NCI-H2107 (cell line): ENCODE measurements at places on chromosomes 5 and 9.

GRCh38 chr9:114054191-114054690 lies 23.9 kb downstream of the AMBP start:
- no peak for DNase-seq

DNA sequence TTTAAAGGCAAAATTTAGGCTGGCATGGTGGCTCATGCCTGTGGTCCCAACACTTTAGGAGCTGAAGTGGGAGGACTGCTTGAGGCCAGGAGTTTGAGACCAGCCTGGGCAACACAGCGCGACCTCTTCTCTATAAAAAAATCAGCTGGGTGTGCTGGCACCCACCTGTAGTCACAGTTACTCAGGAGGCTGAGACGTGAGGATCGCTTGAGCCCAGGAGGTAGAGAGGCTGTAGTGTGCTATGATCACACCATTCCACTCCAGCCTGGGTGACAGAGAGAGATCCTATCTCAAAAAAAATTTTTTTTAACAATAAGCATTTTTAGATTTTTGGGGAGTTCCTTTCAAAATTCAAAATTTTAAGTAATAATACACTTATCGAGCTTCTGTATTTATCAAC lies 63.3 kb downstream of the SPATA31C2 start:
- DNase-seq = no peak

GRCh38 chr9:89309608-89310474 lies 1.2 kb upstream of the CKS2 start:
- no peak for DNase-seq

- peak; percentile 2 for DNase-seq
Measured at GRCh38 chr5:142770650-142771609, 753 bp downstream of the ARHGAP26 start.

DNA sequence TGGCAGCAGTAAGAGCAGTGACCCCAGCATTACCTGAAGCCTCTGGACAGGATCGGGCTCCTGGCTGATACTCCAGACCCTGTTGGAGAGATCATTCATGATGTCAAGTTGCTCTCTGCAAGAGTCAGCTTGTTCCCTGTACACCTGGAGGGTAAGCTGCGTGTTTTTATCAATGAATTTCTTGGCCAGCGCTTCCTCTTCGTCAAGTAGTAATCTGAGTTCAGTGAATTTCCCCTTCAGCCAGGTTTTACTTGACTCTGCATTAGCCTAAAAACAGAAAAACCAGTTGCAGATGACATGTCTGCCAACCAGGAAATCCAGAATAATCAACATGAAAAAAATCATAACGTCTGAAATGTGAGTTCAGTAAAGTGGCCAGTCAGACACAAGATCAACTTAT lies 19.1 kb downstream of the TRIM14 start:
- DNase-seq = no peak

GRCh38 chr5:37837414-37838032 lies 2.3 kb downstream of the GDNF start:
- DNase-seq = peak; percentile 49

DNA sequence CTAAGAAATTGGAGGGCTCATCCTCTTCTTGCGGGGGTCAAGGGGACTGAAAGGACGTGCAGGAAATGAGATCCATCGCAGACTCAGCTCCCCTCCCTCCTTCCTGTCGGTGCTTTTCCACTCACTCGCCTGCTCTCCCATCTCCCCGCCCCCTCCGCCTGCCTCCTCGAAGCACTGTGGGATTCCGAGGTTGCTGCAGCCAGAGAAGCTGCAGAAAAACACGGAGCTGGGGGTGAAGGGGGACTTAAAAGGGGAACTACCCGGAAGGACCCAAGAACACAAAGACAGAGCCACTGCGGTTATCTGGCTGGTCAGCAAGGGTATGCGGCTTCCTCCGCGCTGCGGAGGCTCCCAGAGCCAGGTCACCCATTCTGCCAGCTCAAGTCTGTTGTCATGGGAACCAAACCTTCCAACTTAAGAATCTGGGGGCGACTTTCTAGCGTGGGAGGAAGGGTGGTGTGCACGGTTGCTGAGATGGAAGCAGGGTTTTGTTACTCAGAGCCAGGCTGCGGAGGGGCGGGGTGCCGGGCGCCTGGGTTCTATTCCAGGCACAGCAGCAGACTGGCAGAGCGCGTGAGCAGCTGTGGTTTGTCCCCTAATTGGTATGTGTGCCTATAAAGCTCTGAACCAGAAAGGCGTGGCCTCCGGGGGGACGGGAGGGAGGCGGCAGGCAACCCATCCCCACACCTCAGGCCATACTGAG lies 24.9 kb downstream of the PCDHGC5 start:
- DNase-seq = peak; percentile 37

DNA sequence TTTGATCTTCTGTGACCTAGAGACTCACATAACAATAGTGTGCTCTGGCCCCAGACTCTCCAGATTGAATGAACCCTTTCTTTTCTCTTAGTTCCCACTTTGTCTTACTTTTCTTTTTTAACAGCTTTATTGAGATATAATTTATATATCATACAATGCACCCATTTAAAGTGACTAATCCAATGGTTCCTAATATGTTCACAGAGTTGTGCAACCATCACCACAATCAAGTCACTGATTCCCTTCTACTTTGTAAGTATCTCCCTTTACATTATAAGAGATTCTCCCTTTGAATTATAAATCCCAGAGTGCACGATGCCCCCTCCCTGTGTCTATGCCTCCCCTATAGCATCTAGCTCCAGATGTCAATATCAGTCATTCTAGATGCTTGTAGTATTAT lies 172.4 kb downstream of the HINT1 start:
- DNase-seq = no peak

GRCh38 chr5:158570502-158570901 lies 529.2 kb downstream of the EBF1 start:
- no peak for DNase-seq

GRCh38 chr9:28848671-28849070 lies 1275.4 kb upstream of the C9orf72 start:
- DNase-seq = no peak

GRCh38 chr5:151079838-151080612 lies 809 bp downstream of the TNIP1 start:
- DNase-seq = no peak
